ENCODE measurements at places on chromosomes 1 and 21. TPM values are rescaled to one million over a fixed set of nuclear protein-coding genes. Genes with fewer than 3 reads are reported as not detected.
A peak's percentile ranks its signal among the peaks of the same experiment; 100 is the strongest.

GRCh38 chr1:156276532-156276931 is 6.1 kb downstream of the SMG5 start:
- DNase-seq = no peak

DNA sequence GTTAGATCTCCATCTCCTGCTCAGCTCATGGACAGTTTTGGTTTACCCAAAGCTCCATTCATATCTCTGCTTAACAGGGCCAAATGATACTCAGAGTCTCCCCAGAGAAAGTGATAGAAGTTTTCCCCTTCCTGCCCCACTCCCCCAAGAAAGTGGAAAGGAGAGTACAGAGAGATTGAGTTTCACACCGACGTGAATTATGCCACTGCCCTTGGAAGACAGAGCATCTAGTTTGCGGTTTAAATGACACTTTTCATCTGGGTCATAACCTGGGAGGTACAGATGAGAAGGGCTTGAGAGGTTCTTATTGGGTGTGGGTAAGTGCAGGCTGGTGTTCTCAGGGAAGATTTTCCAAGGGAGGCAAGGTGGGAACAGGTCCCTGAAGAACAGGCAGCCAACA is 6.9 kb upstream of the ZNF362 start:
- DNase-seq = no peak

GRCh38 chr1:78839704-78840277 is 166.7 kb downstream of the ADGRL4 start:
- DNase-seq = peak; percentile 47

- no peak for DNase-seq
These were observed 105.9 kb downstream of the PIK3R3 start for GRCh38 chr1:46026531-46026930.

GRCh38 chr1:41870076-41870562 is 48.6 kb downstream of the HIVEP3 start:
- DNase-seq = peak; percentile 90

DNA sequence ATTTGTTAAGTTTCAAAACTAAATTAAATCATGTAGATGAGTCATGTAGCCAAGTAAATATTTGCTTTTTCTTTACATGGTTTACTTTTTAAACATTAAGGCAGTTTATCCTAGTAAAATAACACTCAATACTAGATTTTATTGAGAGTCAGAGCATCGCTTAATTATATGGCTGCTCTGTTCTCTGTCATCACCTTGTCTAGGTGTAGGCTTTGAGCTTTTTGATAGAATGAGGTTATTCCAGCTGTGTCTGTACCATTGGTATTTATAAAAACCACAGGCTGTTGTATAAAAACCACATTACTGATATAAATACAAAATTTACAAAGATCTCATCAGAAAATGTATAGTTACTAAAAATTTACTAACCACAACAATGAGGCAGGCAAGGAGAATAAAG is 42.5 kb upstream of the GPR52 start:
- DNase-seq = no peak

DNA sequence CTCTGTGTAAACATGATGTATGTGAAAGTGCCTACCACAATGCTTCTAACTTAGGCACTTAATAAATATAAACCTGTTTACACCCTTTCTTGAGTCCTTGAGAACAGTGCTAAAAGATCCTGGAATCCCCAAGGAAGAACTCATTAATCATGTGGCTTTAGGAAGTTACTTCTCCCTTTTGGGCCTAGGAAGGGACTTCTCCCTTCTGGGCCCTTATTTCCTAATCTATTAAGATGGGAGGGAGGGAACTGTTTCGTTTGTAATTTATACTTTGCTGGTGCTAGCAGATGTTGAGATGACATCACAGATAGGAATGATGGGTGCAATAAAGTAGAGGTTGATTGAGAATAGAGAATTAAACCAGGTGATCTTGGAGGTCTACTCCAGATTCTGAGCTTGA is 1.2 kb downstream of the BTF3L4 start:
- DNase-seq = no peak

DNA sequence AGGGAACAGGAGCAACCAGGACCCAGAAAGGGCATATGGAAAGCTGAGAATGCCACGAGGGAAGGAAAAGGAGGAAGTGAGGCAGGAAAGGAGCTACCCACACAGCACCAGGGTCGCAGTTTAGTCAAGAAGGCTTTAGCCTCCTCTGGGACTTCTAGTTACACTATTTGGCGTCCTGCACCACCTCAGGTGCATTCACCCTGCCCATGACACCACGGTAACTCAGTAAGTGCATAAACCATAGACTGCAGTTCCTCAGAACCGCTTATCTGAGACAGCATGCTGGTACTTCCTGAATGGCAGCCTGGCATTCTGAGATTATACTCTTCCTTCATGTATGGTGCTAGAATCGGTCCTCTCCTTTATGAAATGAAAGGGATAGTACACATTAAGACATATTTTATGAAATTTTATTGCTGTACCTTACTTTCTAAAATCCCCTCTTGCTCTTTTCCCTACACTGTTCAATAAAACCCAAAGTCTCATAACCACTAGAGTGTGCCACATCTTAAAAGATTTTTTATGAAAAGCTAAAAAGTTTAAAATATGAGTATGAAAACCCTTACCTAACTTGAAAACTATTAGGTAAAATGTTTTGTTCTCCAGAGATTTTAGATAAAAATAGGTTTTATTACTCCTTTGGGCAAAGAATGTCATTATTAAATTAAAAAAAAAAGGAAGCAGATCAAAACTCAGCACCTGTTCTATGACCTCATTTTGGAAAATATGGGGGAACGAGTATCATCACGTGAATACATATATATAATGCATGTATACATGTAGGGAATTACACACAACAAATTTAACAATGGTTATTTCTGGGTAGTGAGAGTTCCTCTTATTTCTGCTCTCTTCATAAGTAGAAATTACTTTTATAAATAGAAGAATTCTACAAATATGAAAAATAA is 67.3 kb downstream of the VAV3 start:
- DNase-seq = no peak

- DNase-seq = no peak
These were observed 111.3 kb downstream of the GLIS1 start for GRCh38 chr1:53627666-53628065.

- DNase-seq = no peak
These were observed 1.8 kb upstream of the SLC19A2 start for GRCh38 chr1:169487561-169487960.

GRCh38 chr1:20290624-20291597 is at the start of gene VWA5B1:
Gene VWA5B1 (plus strand): TSS chr1:20290875. CDS start chr1:20310602, 19,727 bp downstream.
- DNase-seq = no peak

- peak; percentile 68 for DNase-seq
These were observed 569 bp downstream of the ATF3 start for GRCh38 chr1:212608959-212609700.

The LIN28A gene
- total RNA-seq = 0.86 TPM

The CHODL gene
- total RNA-seq = not detected

The KCNA3 gene
- total RNA-seq = 0.12 TPM

The S100A1 gene
- total RNA-seq = not detected
